ENCODE measurements at places on chromosomes 3 and 15.

DNA sequence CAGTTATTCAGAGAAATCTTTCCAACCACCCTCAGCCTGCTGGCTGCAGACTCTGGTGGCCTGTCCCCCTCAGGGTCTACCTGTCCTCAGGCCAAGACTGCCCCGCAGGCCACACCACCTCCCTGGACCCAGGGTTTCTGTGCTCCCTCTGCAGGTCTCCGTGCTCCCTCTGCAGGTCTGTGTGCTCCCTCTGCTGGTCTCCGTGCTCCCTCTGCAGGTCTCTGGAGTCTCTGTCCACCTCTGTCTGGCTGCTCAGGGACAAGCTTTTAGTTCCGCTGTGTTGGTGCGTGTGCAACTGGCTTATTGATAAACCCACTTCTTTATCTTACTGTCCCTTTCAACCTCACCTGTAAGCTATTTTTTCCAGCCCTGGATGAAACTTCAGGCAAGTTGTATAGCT is 30.1 kb downstream of the BDH1 start:
- DNase-seq, result no peak

- DNase-seq, result no peak
Observed at GRCh38 chr3:197305854-197306253, 7.4 kb upstream of the DLG1 start.

DNA sequence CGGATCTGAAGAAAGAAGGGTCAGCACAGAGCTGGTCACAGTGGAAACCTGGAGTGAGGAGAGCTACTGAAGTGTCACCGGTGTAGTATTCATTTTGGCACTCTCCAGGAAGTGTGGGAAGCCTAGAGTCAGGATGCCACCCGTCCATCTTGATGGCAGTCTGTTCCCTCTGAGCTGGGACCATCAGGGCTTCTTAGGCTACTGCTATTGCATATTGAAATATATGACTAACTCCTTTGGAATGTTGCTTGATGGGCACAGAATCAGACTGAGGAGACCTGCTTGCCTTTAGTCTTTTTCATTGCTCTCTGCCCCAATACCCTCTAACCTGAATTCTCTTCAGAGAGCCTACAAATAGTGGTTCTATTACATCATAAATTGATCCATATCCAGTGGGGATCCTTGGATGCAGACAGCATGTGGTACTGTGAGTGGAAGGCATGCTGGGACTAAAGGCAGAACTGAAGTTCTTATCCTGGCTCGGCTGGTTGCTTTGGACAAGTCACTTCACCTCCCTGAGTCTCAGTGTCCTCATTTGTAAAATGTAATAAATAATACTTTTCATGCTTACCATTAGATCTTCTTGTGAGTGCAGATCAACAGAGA is 143.5 kb downstream of the PDE8A start:
- no peak for DNase-seq

DNA sequence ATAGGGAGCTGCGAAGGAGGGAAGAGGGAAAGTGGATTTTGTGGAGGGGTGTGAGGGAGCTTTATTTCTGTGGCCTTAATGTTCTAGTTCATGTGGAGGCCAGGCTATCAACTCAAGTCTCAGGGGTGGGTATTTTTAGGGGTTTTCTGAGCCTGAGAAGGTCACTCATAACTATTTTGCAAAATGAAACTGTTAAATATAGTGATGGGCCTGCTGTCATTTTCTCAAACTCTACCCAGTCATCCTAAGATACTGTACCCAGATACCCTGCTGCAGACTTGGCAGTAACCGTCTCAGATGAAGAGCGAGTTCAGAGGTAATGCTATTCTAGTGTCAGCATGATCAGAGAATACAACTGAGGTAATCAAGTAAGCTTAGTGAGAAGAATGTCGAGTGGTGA is 545.0 kb upstream of the TBL1XR1 start:
- no peak for DNase-seq

DNA sequence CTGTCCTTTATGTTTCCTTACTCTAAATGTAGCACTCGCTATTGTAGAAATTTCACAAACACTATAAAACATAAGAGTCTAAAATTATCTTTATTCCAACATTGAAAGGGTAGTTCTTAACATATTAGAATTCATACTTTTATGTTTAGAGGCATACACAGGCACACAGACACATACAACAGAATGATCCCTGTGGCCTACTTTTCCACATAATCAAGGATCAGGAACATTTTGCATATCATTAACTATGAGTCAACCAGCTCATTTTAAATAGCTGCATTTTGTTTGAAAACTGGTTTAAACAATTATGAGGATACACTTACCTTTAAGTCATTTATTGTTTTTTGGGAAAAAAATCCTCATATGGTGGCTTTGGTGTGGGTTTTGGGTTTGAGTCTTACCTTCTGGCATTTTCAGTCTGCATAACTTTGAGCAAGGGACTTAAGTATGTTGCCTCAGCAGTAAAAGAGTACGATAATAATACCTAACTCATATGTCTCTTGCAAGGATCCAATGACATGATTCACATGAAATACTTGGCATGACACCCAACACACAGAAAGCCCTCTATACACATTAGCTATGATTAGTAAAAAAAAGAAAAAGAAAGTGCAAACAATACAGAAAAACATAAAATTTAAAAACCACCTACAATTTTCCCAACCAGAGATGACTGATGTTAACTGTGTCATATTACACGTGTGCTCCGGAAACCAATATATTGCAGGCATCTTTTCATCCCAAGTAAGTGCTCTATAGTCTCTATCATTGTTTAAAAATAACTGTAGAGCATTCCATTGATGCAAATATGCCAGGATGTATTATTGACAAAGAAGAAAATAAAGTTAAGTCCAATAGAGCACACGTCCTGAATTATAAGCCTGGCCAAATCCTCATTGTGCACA is 213.1 kb upstream of the ADAMTS9 start:
- DNase-seq, result no peak

Measured in D341Med (cell line).